ENCODE measurements at places on chromosomes 7 and 10.
A peak's percentile ranks its signal among the peaks of the same experiment; 100 is the strongest.

DNA sequence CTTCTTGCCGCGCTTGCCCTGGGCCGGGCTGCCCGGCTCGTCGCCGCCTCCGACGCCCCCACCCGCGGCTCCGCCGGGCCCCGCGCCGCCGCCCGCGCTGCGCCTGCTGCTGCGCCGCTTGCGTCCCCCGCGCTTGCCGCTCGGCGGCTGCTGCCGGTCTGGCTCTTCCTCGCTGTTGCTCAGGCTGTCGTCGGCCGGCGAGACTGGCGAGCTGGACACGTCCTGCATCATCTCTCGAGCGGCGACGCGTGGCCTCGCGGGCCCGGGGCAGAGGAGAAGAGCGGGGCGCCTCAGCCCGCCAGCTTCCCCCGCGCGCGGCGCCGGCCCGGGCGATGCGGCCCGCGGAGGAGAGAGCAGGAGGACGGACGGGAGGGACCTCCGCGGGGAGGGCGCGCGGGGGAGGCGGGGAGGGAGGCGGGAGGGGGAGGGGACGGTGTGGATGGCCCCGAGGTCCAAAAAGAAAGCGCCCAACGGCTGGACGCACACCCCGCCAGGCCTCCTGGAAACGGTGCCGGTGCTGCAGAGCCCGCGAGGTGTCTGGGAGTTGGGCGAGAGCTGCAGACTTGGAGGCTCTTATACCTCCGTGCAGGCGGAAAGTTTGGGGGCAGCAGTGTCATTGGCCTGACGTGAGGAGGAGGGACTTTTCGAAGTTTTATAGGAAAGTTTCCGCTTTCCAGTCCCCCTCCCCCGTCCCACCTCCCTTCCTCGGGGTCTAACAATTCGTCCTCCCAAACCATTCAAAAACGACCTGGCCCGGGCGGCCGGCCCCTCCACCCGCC lies at the start of gene TWIST1:
Gene TWIST1 (minus strand): TSS at position 546 of the 779 bp plus-strand sequence. CDS start 315 bp downstream, at position 231.
- DNase-seq = peak; percentile 94

- no peak for DNase-seq
Observed at GRCh38 chr7:141563956-141564623, 12.9 kb downstream of the AGK start.

- no peak for DNase-seq
Observed at GRCh38 chr10:7192061-7192460, 218.8 kb downstream of the SFMBT2 start.

DNA sequence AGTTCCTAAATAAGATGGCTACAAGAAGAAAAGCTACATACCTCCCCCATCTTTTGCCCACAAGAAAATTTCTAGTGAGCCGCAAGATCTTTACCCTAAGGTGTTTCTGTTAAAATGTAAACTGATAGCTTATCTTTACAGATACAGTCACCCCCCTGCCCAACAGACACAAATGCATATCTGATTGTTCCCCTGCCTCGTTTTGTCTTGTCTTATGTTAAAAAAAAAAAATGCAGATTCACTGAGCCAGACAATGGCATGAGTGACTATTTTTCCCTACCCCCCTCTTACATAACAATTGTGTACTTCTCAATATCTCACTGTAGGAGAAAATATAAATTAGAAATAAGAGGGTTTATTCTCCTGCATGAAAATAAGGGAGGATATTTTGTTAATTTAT lies 8.5 kb downstream of the ZNF138 start:
- DNase-seq = no peak

All from muscle of arm (tissue), 14 donors.